ENCODE measurements at places on chromosomes 6 and 20.

- peak; percentile 26 for DNase-seq
These were observed 525 bp downstream of the MACROD2 start for GRCh38 chr20:13995841-13996240.

GRCh38 chr20:22586645-22587310 is 2.4 kb upstream of the FOXA2 start:
- DNase-seq = no peak

DNA sequence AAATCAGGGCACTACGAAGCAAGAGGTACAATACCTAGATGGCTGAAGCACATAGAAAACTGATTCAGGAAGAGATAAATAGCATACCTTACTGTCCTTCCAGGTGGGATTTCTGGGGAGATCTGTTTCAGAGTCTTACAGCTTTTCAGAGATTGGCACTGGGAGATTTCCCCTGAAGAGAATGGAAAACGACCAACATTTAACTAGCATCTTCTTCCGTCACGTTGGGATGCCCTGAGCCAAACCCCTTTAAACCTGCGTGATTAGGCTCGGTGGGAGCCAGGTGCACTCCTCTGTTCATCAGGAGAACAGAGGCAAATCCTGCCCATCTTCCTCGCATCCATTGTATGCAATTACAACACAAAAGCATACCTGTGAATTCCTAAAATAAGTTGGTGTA is 614.5 kb downstream of the HDGFL1 start:
- no peak for DNase-seq

DNA sequence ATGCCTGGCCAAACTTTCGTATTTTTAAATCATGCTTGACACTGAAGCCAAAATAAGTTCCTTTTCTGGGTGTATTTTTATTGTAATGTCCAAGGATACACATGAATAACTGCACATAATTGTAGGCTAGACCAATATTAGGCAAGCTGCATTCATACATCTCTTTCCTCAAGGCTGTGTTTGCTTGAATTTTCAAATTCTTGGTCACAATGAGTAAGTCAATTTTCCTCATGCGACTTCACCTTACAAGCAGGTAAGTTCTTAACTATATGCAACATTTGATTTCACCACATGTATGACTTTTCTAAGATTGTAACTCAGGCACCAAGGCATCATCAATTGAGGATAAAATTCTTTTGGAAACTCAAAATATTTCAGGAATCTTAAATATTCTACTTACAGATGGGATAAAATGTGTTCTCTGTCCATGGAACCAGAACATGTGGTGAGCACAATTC is 112.4 kb upstream of the ZNF217 start:
- DNase-seq = no peak

DNA sequence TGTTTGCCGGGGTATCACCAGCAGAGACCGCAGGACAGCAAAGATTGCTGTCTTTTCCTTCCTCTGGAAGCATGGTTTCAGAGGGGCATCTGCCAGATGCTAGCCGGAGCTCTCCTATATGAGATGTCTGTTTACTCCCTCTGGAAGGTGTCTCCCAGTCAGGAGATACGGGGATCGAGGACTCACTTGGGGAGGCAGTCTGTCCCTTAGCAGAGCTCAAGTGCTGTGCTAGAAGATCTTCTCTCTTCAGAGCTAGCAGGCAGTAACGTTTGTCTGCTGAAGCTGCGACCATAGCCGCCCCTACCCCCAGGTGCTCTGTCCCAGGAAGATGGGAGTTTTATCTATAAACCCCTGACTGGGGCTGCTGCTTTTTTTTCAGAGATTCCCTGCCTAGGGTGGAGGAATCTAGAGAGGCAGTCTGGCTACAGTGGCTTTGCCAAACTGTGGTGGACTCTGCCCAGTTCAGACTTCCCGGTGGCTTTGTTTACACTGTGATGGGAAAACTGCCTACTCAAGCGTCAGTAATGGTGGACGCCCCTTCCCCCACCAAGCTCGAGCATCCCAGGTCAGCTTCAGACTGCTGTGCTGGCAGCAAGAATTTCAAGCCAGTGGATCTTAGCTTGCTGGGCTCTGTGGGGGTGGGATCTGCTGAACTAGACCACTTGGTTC is 133.0 kb upstream of the FLRT3 start:
- DNase-seq = no peak

- no peak for DNase-seq
These were observed 8.5 kb downstream of the TNFAIP3 start for GRCh38 chr6:137875606-137876005.

DNA sequence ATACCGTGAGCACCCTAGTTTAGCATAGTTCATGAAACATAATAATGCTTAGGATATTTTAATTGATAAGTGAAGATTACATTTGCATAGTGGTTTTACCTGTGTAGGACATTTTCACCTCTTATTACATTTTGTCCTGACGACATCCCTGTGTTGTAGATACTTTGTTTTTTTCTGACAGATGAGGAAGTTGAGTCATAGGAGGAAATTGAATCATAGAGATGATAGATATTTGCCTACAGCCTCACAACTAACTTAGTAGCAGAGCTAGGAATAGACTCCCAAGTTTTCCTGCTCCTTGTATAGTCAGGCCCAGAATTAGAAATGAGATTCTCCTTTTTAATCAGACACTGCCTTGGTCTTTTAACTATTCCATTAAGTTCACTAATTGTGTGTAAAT is 100.5 kb upstream of the SUPT3H start:
- DNase-seq = no peak

DNA sequence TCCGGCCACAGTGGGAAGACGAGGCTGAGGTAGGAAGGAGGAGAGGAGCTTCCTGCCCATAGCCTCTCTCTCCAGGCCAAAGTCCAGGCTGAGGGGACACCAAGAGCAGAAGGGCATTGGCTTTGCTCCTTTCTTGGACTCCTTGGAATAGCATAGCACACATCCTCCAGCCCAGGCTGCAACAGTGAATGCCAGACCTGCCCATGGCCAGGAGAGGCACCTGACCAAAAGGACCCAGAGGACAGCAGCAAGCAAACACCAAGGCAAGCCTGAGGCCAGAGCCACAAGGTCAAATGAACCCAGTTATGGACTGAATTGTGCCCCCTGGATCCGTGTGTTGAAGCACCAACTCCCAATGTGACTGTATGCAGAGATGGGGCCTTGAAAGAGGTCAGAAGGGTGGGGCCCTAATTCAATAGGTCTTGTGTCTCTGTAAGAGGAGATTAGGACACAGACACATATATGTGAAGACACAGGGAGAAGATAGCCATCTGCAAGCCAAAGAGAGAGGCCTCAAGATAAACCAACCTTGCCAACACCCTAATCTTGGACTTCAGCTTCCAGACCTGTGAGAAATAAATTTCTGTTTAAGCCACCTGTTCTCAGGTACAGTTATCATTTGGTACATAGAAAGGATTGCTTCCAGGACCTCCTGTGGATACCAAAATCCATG is 126.5 kb upstream of the NXT1 start:
- no peak for DNase-seq

DNA sequence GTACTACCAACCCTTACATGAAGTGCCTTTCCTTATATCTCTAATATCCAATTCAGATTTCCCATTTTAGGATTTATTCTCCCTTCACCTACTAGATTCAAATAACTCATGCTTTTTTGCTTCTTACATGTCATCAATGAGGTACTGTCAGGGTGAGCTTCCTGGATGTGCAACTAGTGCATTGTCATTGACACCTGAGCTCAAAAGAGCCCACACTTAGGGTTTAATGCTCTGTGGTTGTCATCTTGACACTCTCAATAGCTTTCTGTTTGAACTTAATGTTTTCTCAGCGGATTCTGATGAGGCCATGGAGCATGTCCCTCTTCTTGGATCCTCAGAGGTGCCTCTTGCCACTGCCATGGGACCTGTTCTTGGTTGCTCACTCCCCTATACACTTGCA is 1033.3 kb upstream of the EYS start:
- DNase-seq = no peak

GRCh38 chr6:105526225-105526872 is 123.5 kb upstream of the PREP start:
- DNase-seq = no peak

GRCh38 chr6:118280210-118280609 is 267.9 kb upstream of the PLN start:
- no peak for DNase-seq

- no peak for DNase-seq
These were observed 26.9 kb downstream of the LYRM2 start for GRCh38 chr6:89611666-89612065.

DNA sequence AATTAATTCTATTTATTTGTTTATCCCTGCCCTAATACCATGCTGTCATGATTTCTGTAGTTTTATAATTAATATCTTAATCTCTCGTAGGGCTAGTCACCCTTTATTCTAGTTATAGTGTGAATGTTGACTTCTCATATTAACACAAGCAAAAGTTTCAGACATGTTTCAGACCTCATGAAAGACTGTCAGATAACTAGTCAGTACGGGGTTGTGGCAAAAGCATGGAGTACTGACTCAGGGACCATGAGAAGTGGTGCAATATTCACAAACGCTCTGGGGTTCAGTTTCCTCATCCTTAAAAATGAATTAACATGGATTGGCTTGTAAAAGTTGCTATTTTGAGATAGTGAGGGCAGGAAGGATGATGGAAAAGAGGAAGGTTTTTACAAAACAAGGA is 148.9 kb downstream of the TMEM200A start:
- no peak for DNase-seq

DNA sequence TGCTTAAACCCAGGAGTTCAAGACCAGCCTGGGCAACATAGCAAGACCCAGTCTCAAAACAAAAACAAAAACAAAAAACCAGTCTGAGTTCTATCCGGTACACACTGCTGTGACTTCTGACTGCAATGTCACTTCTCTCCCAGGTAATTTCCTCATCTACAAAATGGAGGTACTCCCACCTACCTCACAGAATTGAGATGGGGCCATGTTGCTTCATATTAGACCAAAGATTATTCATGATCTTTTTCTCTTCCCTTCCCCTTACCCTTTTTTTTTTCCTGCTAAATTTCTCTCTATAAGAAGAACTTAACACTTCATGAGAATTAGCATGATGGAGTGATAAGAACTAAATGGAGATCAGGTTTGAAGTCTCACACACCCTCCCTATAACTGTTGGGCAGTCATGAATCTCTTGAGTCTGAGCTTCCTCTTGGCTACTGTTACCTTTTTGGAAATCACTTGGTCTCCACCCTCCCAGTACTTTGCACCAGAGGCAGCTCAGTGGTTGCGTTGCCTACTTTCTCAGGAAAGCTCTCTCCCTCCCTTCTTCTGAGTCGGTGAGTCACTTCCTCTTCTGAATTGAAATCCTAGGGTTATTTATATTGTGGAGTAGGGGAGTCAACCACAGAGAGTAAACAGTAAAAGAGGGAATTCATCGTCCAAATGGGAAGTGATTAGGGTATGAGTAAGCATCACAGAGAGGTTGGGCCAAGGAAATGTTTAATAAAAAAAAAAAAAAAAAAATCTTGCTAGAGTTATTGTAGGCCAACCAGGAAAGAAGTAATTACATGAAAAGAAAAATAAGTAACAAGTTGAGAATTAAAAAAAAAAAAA is 59.9 kb upstream of the MAP7 start:
- DNase-seq = no peak

GRCh38 chr6:25327432-25327831 is 48.3 kb downstream of the CARMIL1 start:
- DNase-seq = no peak

DNA sequence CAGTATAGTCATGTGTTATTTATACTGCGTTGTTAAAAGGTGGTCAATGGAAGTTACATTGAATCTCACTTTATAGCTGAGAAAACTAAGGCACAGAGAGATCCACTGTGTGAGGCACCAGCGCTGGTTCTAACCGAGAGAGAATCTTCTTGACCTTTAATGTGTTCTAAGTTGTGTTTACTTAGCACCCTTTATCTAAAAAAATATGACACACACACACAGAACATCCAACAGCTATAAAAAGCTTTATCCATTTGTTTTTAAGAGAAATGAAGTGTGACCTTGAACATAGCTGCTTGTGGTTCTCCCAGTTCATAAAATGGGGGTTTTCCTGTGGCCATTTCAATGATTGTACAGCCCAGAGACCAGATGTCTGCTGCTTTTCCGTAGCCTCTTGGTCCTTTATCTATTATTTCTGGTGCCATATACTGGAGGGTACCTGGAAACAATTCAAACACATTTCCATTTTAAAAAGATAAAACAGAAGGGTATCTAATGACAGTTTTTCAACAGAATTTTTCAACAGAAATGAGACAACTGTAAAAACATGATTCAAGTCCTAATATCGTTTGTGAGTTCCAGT is 54.8 kb upstream of the MAP7 start:
- no peak for DNase-seq

DNA sequence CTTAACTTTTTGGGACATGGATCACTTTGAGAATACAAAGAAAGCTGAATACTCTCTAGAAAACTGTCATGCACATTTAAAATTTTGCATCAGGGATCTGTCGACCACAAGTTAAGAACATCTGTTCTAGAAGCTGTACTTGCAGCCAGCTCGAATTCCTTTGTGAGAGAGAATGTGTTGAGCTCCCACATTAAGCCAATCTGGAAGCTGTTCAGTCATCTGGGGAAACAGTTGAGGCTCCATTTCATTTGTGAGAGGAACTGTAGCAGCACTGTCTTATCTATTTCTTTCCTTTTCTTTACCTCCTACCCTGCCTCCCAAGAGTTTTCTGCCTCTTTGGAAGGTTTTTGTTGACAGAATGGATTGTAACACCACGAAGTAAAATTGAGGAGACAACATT is 50.8 kb downstream of the KAT14 start:
- DNase-seq = no peak

DNA sequence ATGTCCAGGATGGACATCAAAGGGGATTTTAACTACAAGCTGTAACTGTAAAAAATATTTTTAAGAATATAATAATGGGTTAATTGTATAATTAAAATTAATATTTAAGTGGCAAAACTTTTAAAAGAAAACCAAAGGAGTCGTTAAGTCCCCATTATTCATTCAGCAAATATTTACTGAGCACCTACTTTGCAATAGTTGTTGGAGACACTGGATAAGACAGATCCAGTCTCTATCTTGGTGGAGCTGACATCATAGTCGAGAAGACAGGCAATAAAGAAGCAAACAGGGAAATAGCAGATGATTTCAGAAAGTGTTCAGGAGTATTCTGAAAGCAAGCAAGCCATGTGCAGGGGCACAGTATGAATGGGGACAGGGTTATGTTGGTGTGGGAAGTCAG is 137.0 kb downstream of the CEBPB start:
- DNase-seq = no peak

GRCh38 chr6:126056355-126057004 is 70.1 kb downstream of the TRMT11 start:
- no peak for DNase-seq

GRCh38 chr6:38504996-38505395 is 134.7 kb downstream of the BTBD9 start:
- no peak for DNase-seq

DNA sequence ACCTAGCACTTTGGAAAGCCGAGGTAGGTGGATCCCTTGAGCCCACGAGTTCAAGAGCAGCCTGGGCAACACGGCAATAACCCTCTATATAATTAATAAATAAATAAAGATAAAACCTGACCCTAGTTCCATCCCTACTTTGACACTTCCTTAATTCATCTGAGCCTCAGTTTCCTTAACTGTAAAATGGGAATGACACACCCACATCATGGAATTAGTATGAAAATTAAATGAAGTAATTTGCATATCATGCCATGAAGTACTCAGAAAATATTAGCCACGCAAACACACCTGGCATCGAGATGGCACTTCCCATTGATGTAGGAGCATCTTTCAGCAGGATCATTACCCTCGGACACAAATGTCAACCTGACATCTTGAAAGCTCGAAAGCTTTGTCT is 19.1 kb downstream of the ZMYND8 start:
- no peak for DNase-seq

Data from NCI-H2227 treated with DMSO at 0.1 percent for 48 hours (cell line).